ENCODE measurements at places on chromosomes 4 and X.

GRCh38 chr4:78766650-78767049 lies 9.5 kb upstream of the BMP2K start:
- DNase-seq, result no peak

GRCh38 chr4:85696661-85697060 lies 221.7 kb downstream of the ARHGAP24 start:
- DNase-seq, result no peak

GRCh38 chr4:153529646-153530045 lies 63.5 kb downstream of the TMEM131L start:
- no peak for DNase-seq

- no peak for DNase-seq
Measured at GRCh38 chr4:3512279-3512678, 19.9 kb downstream of the LRPAP1 start.

- no peak for DNase-seq
Measured at GRCh38 chr4:87498446-87498900, 30.7 kb downstream of the SPARCL1 start.

DNA sequence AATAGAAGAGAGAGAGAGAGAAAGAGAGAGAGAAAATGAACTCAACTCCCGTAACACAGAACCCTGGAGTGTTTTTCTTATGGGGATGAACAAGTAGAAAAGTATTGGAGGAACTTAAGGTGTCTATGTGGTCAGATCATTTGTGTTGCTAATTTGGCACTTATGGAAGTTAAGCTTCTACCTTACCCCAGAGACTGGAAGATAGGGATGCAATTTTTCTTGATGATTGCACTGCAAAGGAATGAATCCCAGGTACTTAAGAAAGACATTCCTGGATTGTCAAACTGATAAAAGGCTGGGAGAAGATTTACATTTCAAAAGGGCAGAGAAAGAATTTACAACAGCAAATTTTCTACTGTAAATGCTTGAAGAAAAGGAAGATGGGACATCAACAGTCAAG lies 57.2 kb downstream of the MAP9 start:
- no peak for DNase-seq

- DNase-seq, result no peak
Measured at GRCh38 chr4:3484057-3484973, 21.2 kb downstream of the DOK7 start.

GRCh38 chrX:110310896-110311295 lies 7.0 kb downstream of the AMMECR1 start:
- peak; percentile 2 for DNase-seq

GRCh38 chr4:108166038-108166437 lies 2.7 kb downstream of the LEF1 start:
- no peak for DNase-seq

DNA sequence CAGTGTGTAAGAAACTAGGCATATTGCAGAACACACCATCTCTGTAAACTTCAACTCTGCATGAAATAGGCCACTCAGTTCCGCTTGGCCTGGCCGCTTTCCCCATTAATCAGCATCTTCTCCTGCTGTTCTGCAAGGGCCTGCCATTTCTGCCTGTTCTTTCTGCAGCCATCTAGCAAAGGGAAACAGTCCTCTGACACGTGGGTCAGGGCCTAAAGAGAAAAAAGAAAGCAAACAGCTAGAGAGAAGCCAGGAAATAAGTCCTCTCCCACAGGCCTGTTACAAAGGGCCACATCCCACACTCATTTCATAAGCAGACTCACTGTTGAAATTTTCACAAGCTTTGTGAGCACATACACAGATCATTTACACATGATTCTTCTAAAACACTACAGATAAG lies 130.1 kb downstream of the PDE5A start:
- no peak for DNase-seq

DNA sequence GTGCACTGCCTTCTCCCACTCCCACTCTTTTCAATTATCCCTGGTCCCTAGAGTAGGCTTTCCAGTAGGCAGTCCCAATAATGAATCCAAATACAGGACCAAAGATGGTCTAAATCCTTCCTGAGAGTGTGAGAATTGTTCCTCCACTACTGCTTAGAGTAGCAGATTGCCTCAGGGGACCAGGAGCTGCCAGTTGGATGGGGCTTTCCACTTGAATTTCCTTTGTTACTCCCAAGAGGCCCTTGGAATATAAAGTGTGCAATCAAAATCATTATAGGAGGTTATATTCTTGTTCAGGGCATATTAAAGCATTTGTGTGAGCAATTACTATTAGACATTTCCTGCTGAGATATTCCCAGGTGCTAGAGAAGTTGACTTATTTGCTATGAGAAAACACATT lies 156.6 kb upstream of the TLL1 start:
- no peak for DNase-seq

DNA sequence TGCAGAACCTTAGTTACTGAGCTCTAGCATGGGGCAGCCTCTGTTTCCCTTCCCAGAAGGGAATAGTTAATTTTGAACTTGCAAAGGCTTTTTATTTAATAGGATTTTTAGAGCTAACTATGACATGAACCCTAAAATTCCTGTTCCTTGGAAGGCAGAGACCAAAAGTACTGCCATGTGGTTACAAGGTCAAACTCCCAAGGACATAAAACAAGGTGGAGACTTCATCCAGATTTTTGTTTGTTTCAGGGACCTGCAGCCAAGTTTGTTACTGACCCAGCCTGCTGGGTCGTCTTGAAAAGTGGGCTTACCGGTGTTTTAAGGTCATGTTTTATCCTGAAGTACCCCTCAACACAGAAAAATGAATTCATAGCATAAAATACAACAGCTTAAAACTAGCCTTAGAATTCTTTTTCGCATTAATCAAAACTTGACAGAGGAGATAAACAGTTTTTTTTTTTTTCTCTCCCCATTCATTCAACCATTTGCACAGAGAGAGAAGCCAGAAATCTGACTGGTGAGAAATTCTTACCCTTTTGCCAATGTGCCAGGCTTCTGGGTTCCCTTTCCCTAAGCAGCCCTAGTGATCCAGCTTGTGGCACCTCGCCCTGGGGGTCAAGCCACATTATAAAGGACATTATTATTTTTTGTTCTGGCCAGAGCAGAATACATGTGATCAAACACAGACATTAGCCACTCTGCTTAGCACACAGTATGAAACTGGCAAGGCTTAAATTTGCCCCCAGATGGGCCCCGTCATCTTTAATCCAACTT lies 21.5 kb upstream of the GRPEL1 start:
- no peak for DNase-seq

All from activated T-helper 1 cell treated with anti-CD3 and anti-CD28 coated beads, Interleukin-2, amount 50 U/mL, for 16 hours (primary cell).